ENCODE measurements at places on chromosomes 5 and 9. TPM values are rescaled to one million over a fixed set of nuclear protein-coding genes. Genes with fewer than 3 reads are reported as not detected.

DNA sequence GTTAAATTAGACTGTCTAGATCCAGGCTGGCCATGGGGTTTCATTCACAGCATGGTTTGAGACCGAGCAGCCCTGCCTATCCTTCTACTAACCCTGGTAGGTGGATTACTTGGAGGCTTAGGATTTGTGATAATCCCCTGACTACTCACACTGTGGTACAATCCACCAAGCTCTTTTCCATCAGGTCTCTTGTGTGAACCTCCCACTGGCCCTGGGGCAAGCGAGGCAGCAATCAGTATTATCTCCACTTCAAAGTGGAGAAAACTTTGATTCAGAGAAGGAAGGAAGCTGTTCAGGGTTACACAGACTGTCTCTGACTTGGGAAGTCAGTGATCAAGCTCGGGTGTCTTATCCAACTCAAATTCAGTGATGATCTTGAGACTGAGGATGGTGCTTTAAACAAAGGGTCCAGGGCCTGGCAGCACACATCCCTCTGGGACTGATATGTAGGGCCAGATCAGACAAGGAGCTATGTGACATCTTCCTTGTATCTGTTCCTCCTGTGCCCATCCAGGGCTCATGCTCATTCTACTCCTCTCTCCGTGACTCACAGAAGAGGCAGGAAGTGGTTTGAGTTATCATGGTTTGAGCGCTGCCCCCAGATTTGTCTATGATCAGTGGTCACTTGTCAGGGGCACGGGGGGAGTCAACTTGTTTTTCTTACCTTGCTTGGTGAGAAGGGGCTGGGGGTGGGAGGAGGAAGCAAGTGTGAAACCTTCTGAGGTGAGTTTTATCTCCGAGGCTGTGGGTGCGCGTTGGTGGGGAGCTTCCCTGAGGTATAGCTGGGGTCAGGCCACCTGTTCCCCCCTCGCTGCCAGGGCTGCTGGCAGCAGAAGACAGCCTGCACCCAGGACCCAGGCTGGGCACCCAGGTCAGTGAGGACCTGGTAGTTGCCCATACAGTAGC lies 48.6 kb downstream of the RGS3 start:
- H3K4me1 ChIP-seq, result no peaks in the 10 kb centered on the region
- no peak for DNase-seq
- peaks cover 3% of the 10 kb centered on the region for H3K36me3 ChIP-seq
- H3K4me3 ChIP-seq, result no peak overlapping the region
- no peaks in the 10 kb centered on the region for H3K27me3 ChIP-seq

GRCh38 chr9:88965473-88965872 lies 25.8 kb upstream of the S1PR3 start:
- no peaks in the 10 kb centered on the region for H3K27me3 ChIP-seq
- H3K4me3 ChIP-seq, result no peak overlapping the region
- H3K27ac ChIP-seq, result no peak overlapping the region
- DNase-seq, result no peak
- no peaks in the 10 kb centered on the region for H3K36me3 ChIP-seq

Gene GRIN3A
- not detected for total RNA-seq

Gene FOXD4L5
- total RNA-seq, result 0.37 TPM

Gene PCDHB8
- not detected for total RNA-seq

- H3K4me3 ChIP-seq, result no peak overlapping the region
- H3K27ac ChIP-seq, result no peak overlapping the region
- no peak for DNase-seq
Observed at GRCh38 chr5:78896132-78896531, 89.0 kb downstream of the ARSB start.

GRCh38 chr5:72383280-72383679 lies 63.1 kb downstream of the PTCD2 start:
- peaks cover 44% of the 10 kb centered on the region for H3K4me1 ChIP-seq
- DNase-seq, result no peak
- no peak overlapping the region for H3K4me3 ChIP-seq

DNA sequence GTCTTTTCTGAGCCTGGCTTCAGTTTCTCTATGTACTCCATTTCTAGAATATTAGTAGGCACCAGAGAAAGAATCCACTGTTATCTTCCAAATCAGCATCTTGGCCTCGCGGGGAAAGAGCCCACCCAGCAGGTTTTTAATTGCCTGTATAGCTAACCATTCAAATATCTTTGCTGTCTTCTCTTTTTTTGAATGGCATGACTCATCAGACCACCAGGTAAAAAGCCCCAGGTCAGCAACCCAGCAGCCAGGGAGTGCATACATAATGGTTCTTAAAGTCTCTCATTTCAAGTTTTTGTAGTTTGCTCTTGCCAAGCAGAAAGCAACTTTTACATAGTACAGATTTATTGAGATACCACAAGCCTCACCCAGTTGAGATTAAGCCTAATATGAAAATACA lies 50.7 kb downstream of the TMEM167A start:
- no peak for DNase-seq
- no peaks in the 10 kb centered on the region for H3K4me1 ChIP-seq
- no peaks in the 10 kb centered on the region for H3K36me3 ChIP-seq
- no peak overlapping the region for H3K4me3 ChIP-seq
- no peaks in the 10 kb centered on the region for H3K27me3 ChIP-seq

GRCh38 chr9:31394015-31394473 lies 990.4 kb upstream of the ACO1 start:
- H3K27ac ChIP-seq, result no peak overlapping the region
- no peaks in the 10 kb centered on the region for H3K27me3 ChIP-seq
- DNase-seq, result no peak
- H3K4me1 ChIP-seq, result no peaks in the 10 kb centered on the region

- no peak overlapping the region for H3K27ac ChIP-seq
- H3K27me3 ChIP-seq, result no peaks in the 10 kb centered on the region
- no peaks in the 10 kb centered on the region for H3K4me1 ChIP-seq
- no peak overlapping the region for H3K4me3 ChIP-seq
Observed at GRCh38 chr9:89418882-89419640, 78.9 kb downstream of the SEMA4D start.

Gene SLC34A3
- total RNA-seq, result 1.4 TPM

- H3K27ac ChIP-seq, result no peak overlapping the region
- H3K27me3 ChIP-seq, result peaks cover 13% of the 10 kb centered on the region
- H3K36me3 ChIP-seq, result no peaks in the 10 kb centered on the region
- DNase-seq, result no peak
- no peak overlapping the region for H3K4me3 ChIP-seq
- no peaks in the 10 kb centered on the region for H3K4me1 ChIP-seq
Observed at GRCh38 chr9:134209731-134210311, 45.5 kb upstream of the RNU6ATAC start.

- H3K36me3 ChIP-seq, result peaks cover 24% of the 10 kb centered on the region
- H3K27me3 ChIP-seq, result no peaks in the 10 kb centered on the region
- H3K27ac ChIP-seq, result no peak overlapping the region
- no peak overlapping the region for H3K4me3 ChIP-seq
- DNase-seq, result no peak
- no peaks in the 10 kb centered on the region for H3K4me1 ChIP-seq
Observed at GRCh38 chr9:69254223-69254622, 70.8 kb upstream of the ENTREP1 start.

DNA sequence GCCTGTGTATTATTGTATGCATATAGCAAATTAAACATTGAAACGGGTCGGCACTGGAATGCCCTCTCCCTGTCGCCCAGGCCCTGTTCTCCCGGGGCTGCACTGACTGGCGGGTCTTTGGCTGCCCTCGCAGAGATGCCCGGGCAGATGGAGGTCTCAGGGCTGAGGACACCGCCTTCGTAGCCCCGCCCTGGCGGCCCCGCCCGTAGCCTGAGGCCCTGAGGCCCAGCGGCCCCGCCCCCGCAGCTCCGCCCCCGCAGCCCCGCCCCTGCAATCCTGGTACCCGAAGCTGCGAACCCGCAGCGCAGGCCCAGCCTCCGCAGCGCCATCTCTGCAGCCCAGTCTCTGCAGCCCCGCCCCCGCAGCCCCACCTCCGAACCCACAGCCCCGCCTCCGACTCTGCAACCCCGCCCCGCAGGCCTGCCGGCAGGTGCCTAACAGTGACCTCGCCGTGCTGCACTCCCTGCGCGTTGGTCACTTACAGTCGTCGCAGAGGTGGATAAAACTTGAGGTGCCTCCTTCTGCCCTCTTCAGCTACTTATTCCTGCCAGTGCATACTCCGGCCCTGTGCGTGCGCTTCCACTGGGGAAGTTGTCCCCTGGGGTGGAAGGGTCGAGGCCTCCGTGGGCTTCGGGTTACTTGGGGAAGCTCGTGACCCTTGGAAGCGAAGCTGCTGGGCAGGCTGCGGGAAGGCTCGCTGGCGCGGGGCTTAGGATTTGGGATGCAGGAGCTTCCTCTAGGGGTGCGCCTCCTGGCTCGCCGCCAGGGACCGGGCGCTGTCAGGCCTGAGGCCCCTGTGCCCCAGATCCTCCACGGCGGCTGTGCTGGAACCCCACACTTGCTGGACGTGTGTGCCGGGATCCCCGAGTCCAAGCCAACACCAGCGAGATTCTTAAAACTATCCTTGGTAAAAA lies 72.3 kb downstream of the ICE1 start:
- DNase-seq, result peak; percentile 60
- no peak overlapping the region for H3K27ac ChIP-seq
- no peaks in the 10 kb centered on the region for H3K4me1 ChIP-seq
- H3K36me3 ChIP-seq, result 0 out of 2 replicates have a peak, but pooled peaks cover 1% of the 10 kb centered on the region

Gene CSF2
- not detected for total RNA-seq

DNA sequence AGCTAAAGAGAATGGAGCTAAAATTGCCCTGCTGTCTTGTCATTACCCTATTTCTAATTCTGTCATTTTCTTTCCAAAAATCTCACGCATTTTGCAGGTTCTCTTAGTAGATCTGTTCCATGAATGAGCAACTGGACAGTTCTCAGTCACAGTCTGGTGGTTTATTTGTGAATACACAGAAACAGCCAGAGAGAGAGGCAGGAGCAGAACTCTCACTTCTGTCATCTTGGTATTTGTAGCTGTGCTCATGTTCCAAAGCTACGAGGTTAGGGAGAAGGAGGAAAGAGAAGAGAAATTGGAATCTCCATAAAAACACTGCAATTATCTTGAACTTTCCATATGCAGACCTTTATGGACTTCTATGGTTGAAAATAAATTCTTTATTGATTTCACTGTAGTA lies 118.0 kb upstream of the OR13F1 start:
- no peak overlapping the region for H3K27ac ChIP-seq
- H3K36me3 ChIP-seq, result no peaks in the 10 kb centered on the region
- no peak for DNase-seq
- H3K4me1 ChIP-seq, result no peaks in the 10 kb centered on the region
- no peaks in the 10 kb centered on the region for H3K27me3 ChIP-seq

DNA sequence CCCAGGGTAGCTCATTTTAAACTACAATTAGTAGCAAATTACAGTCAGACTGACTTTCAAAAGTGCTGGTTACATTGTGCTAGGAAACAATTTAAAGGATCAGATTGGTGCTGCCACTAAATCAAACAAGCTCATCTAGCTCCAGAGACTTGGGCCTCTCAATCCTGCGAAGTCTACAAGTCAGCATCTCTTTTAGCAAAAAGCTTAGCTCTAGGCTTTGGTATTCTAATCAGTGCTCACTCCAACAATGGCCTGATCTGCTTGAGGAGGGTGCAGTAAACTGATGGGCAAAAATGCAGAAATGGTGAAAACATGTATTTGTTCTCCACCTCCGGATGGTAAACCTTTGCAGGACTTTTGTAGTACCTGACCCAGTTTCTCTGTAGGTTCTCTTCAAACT lies 47.0 kb upstream of the SEMA6A start:
- no peaks in the 10 kb centered on the region for H3K36me3 ChIP-seq
- no peak overlapping the region for H3K4me3 ChIP-seq
- no peaks in the 10 kb centered on the region for H3K4me1 ChIP-seq
- peaks cover 34% of the 10 kb centered on the region for H3K27me3 ChIP-seq
- no peak overlapping the region for H3K27ac ChIP-seq
- no peak for DNase-seq

Gene AGPAT2
- 136 TPM for total RNA-seq
